ENCODE measurements at places on chromosomes 11 and 22. TPM values are rescaled to one million over a fixed set of nuclear protein-coding genes. Genes with fewer than 3 reads are reported as not detected.
A peak's percentile ranks its signal among the peaks of the same experiment; 100 is the strongest.

Gene GDPD4
- total RNA-seq: not detected

DNA sequence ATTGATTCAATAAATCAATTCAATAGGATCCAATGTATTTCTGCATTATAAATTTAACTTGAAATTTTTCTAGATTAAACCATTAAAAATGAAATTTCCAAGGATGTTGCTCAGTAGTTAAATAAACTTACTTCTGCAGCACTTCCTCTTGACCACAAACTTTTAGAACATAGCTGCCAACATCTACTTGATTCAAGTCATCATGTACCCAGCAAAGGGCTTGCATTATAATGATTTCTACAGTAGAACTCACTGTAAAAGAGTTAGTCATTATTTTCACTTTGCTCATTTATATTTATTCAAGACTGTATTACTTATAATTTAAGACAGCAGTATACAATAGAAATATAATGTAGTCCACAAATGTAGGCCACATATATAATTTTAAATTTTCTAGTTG is 59.2 kb downstream of the PIK3C2A start:
- no peak for DNase-seq

Gene MMP8
- not detected for total RNA-seq

GRCh38 chr11:43122546-43122945 is 189.2 kb upstream of the API5 start:
- DNase-seq: no peak

- no peak for DNase-seq
Observed at GRCh38 chr11:134630861-134631260, 218.8 kb upstream of the B3GAT1 start.

DNA sequence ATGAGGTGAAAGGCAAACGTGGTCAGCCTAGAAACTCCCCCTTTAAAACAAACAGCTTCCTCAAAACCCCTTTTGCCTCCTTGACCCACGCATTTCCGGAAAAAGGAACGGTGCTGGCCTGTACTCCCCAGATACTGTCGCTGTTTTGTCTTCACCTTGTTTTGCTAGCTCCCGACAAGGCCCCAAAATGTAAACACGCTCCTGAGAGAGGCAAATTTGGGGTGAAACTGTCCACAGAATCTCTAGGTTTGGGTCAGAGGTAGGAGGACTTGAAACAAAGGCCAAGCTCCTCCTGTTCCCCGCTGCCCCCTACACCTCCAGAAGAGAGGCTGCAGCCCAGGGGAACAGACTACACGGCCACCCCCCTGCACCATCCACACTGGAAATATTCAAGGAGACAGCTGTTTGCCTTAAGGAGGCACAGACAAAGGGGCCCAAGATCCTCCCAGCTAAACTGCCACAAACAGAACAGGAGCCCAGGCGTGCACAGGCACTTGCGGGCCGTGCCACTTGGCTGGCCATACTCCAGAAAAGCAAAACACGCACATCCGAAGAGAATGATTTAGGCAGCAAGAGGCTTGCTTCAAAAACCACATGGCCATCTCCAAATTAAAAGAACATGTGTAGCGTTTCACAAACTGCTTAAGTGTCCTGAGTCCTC is 160.5 kb upstream of the GRK3 start:
- peak; percentile 39 for DNase-seq

Gene KRTAP5-7
- not detected for total RNA-seq

Gene BAIAP2L2
- 4.0 TPM for total RNA-seq

GRCh38 chr11:64918017-64918416 is 1.0 kb upstream of the ATG2A start:
- no peak for DNase-seq

Gene MAP4K2
- total RNA-seq: 12.9 TPM

DNA sequence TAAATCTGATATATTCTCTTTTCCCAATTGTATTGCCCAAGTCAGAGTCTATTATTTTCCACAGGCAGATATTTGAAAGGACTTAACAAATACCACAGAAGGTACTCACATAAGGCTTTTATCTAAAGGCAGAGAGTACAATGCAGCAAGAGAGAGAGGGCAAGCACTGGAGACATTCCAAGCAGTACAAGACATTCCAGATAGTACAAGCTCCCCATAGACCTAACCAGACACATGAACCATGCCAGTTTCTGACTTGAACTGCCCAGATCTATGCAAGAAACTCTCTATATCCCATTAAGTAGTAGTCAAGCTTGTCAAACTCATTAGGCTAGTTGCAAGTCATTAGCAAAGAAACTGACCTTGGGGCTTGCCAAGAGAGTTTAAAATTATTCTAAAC is 11.2 kb upstream of the MS4A6E start:
- no peak for DNase-seq

DNA sequence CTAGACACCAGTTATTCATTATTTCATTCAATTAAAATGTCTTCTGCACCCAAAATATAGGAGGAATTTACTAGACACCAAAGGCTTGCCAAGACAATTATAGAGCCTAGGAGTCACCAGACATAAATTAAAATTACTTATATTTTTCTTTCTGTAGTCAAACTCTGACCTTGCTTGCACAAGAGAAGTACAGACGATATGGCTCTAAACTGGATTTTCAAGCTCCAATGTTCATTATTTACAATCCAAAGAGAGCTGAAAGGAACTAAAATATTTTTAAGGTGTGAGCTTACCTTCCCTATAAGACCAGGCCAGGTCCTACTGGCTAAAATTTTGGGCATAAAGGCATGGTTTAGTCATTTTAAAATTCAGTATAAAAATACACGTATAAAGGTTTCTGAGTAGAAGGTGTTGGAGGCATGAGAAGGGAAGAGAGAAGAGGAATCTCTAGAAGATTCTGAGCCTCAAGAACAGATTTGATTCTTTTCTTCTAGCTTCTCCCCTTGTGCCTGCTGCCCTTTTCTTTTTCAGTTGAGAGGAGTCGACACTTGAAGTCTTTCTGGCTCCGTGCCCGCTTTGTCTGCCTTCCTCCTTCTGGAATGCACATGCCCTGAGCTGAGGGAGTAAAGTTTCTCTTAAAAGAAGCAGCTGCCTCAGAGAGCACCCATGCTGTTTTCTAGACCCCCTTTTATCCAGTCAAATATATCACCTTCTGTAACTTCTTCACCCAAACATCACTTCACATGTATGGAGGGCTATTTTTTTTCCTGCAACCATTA is 13.5 kb downstream of the C11orf97 start:
- no peak for DNase-seq
